ENCODE measurements at places on chromosomes 16 and 17.

GRCh38 chr17:21029036-21029435 is 13.8 kb downstream of the USP22 start:
- no peak for DNase-seq

- no peak for DNase-seq
Measured at GRCh38 chr17:41785091-41785858, 1.2 kb downstream of the JUP start.

- DNase-seq: no peak
Measured at GRCh38 chr16:67399749-67400704, 6.7 kb upstream of the TPPP3 start.

DNA sequence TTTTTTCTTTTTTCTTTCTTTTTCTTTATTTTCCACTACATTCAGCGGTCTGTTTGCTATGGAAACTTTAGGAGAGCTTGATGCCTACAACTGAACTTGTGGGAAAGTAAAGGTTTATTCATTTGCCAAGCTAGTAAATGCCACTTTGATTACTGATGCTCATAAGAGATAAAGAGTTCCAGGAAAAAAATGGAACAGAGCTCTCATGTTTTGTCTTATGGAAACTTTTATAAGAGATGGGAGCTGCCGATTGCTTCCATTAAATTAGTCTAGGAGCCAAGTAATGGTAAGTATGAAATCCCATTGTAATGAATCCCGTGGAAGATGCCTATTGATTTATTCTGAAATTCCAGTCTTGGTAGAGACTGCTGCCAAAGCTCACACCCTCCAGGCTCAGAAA is 7.1 kb downstream of the ANKFN1 start:
- no peak for DNase-seq

DNA sequence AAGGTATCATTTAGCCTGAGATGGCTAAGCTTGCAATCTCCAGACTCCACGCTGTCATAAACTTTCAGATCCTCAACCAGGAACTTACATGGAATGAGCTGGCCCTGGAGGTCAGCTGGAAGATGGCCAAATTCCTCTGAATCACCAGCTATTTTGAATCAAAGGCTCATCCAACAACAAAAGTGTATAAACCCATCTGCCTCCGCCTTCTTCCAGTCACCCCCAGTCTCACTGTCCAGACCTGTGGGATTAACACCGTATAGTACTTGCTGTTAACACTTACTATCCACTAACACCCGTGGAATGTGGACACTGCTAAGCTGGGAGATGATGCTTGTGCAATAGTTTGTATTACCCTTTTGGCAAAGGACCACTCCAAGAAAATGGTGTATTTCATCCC is 1.9 kb upstream of the LCMT1 start:
- DNase-seq: peak; percentile 81
